ENCODE measurements at places on chromosomes 2 and 18. TPM values are rescaled to one million over a fixed set of nuclear protein-coding genes. Genes with fewer than 3 reads are reported as not detected.

ACKR3 gene
- 5.5 TPM for polyA plus RNA-seq

CYTIP gene
- polyA plus RNA-seq: 144 TPM

SSB gene
- 153 TPM for polyA plus RNA-seq

SLC38A11 gene
- polyA plus RNA-seq: not detected

BOD1L2 gene
- polyA plus RNA-seq: not detected

MSH2 gene
- 25.4 TPM for polyA plus RNA-seq

HOXD13 gene
- not detected for polyA plus RNA-seq

- no peak overlapping the region for H3K4me3 ChIP-seq
- H3K27me3 ChIP-seq: no peaks in the 10 kb centered on the region
- no peak for DNase-seq
- H3K4me1 ChIP-seq: no peaks in the 10 kb centered on the region
These were observed 45.1 kb downstream of the HDAC4 start for GRCh38 chr2:239355724-239356123.

DNA sequence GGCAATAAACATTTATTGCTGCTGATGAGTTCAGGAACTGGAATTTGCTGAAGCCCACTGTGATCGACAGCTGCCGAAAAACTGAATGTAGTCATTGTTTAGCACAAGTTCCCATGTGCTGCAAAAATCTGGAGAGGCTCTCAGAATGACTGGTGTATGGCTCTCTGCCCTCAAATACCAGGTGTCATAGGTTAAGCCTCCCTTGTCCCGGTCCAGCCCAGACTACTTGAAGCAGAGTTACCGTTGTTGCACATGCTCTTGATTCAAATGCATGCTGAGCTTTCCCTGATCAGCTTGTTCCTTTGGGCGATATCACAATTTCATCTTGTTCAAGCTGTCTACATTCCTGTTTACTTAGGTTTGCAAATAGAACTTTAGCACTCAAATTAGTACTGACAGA is 625.2 kb downstream of the CPS1 start:
- no peak overlapping the region for H3K4me3 ChIP-seq
- no peaks in the 10 kb centered on the region for H3K4me1 ChIP-seq
- H3K27me3 ChIP-seq: no peaks in the 10 kb centered on the region
- no peak for DNase-seq
- no peaks in the 10 kb centered on the region for H3K36me3 ChIP-seq

DNA sequence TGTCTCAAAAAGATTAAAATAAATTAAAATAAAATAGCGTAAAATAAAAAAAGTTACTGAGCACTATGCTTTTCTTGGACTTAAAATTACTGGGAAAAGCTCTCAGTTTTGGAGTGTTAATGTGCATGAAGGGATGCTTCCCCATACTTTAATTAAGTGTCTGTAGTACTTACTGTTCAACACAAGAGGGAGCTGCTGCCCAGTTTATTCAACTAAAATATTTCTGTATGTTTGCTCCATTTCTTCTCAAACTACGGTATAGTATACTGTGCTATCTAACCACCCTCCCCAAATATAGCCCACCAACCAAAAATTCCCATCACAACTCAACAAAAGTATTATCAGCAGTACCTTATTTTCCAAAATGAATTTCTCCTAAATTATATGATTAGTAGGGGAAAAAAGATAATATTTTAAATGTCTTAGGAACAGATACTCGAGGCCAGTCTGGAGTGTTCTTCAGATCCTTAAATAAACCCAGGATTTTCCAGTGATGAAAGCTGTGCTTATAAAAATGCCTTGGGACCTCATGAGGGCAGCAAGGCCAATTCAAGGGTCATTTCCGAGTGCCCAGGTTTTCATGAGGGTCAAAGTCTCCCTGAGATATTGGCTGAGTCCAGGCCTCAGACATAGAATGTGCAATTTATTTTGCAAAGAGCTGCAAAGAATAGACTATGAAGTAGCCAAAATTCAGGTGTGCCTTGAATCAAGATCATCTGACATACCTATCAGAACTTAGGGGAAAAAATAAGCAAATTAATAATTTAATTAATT is 64.1 kb downstream of the CHRNA1 start:
- H3K4me3 ChIP-seq: no peak overlapping the region
- no peaks in the 10 kb centered on the region for H3K27me3 ChIP-seq
- peak; percentile 41 for DNase-seq
- H3K4me1 ChIP-seq: no peaks in the 10 kb centered on the region
- H3K36me3 ChIP-seq: no peaks in the 10 kb centered on the region

GRCh38 chr2:172181840-172182239 is 79.1 kb upstream of the DLX2 start:
- H3K4me1 ChIP-seq: peaks cover 20% of the 10 kb centered on the region
- no peak overlapping the region for H3K27ac ChIP-seq

DNA sequence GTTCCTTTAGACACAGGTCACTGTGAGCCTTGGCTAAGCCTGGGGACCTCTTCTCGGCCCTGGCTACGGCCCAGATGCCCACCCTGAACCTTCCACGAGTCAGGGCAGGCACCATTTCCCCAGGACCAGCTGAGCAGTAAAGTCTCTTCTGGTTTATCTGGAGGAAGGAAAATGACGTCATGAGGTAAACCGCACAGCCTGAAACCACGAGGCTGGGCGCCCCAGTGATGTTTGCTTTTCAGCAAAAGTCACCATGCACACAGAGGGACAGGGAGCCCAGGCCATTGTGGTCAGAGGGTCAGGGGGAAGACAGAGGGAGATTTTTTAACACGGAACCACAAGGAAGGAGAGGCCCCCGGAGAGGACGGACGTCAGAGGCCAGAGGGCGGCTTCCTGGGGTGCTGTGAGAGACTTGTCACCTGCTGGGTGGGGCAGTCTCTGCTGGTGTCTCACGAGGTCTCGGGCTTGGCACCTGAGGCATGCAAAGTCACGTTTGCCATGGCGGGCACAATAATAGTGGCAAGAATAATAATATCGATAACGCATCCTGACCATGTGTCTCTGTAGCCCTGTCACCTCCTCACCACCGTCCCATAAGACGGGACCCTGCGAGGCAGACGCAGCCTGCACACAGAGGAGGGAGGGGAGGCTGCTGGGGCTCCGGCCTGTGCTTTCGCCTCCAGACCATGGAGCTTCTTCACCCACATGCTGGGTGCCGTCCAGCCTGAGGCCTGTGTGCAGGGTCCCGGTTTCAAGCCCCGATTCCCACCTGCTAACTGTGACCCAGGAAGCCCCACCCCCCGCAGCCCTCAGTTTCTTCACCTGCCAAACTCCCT is 33.2 kb upstream of the FOSL2 start:
- peak overlapping the region; percentile 67 for H3K27ac ChIP-seq
- no peaks in the 10 kb centered on the region for H3K36me3 ChIP-seq
- peaks cover 67% of the 10 kb centered on the region for H3K4me1 ChIP-seq
- DNase-seq: peak; percentile 81

DNA sequence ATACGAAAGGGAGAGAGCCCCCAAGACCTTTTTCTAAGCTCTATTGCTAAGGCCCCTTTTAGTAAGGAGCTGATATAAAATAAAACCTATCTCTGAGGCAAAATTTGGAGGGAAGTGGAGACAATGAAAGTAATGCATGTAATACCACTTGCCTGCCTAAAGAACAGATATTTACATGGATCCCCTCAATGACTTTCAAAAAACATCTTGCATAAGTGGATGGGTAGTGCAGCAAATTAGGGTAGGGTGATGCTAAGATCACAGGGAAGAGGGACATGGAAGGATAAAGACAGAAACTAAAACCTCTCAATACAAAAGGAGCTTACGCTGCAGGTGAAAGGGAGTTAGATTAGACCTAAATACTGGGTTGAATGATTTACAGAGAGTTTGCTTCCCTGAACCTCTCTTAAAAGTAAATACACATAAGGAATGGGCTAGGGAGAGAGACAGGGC is 1.1 kb downstream of the ZNF513 start:
- peak overlapping the region; percentile 83 for H3K27ac ChIP-seq
- peaks cover 20% of the 10 kb centered on the region for H3K4me1 ChIP-seq

GRCh38 chr18:26503382-26503781 is 45.0 kb downstream of the KCTD1 start:
- no peak for DNase-seq
- H3K4me1 ChIP-seq: no peaks in the 10 kb centered on the region
- H3K36me3 ChIP-seq: no peaks in the 10 kb centered on the region
- no peak overlapping the region for H3K4me3 ChIP-seq
- no peaks in the 10 kb centered on the region for H3K27me3 ChIP-seq
- H3K27ac ChIP-seq: no peak overlapping the region

GRCh38 chr2:200839513-200839912 is 24.9 kb downstream of the CLK1 start:
- no peak overlapping the region for H3K4me3 ChIP-seq
- no peak for DNase-seq
- H3K36me3 ChIP-seq: no peaks in the 10 kb centered on the region
- no peaks in the 10 kb centered on the region for H3K27me3 ChIP-seq
- H3K4me1 ChIP-seq: no peaks in the 10 kb centered on the region

GRCh38 chr2:231887756-231888155 is 38.4 kb downstream of the NPPC start:
- no peaks in the 10 kb centered on the region for H3K4me1 ChIP-seq
- no peak overlapping the region for H3K27ac ChIP-seq
- no peaks in the 10 kb centered on the region for H3K36me3 ChIP-seq

DNA sequence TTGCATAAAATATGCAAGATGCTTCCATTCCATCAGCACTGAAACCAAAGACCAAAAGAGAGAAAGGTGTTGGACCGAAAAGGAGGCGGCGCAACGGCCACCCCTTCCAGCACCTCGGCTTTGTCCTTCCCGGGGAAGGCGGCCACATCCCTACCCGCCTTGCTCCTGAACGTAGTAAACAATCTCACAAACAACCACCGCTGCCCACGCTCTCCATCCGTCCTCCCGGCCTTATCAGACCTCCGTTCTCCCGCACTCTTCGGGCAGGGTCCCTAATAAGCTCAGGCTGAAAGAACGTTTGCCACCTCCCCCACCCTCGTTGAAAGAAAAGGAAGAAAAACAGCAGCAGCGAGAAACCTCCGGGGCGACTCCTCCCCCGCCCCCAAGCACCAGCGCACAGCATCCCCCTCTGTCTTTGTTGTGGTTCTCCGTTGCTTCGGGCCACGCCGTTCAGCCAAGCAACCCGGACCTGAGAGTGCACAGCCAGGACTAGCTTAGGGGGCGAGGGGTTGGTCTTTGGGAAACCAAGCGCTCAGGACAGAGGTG is 4.4 kb downstream of the EVX2 start:
- DNase-seq: no peak
- peaks cover 87% of the 10 kb centered on the region for H3K27me3 ChIP-seq
- H3K4me3 ChIP-seq: no peak overlapping the region
- H3K36me3 ChIP-seq: no peaks in the 10 kb centered on the region
- H3K27ac ChIP-seq: no peak overlapping the region

DNA sequence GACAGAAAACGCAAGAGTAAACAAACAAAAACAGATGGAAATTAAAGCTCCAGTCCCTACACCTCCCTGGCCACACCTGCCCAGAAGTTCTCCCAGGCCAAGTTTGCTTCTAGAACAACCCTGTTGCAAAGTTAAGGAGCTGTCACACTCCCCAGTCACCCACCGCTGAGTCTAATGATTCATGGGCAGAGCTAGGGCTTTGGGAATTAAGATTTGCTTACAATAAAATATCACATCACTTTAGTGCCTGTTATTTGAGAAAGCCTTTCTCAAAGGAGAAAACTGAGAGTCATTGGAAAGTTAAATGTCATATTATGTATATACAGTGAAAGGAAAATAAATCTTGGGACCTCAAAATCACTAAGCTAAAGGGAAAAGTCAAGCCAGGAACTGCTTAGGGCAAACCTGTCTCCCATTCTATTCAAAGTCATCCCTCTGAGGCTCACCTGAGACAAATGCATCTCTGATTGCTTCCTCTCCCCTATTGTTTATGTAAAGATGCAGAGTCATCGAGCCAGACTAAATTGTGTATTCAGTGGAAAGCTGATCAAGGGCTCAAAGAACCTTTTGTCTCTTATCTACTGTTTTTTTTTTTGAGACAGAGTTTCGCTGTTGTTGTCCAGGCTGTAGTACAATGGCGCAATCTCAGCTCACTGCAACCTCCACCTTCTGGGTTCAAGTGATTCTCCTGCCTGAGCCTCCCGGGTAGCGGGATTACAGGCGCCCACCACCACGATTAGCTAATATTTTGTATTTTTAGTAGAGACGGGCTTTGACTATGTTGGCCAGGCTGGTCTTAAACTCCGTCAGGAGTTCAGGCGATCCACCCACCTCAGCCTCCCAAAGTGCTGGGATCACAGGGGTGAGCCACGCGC is 2.8 kb downstream of the CRYGB start:
- H3K4me3 ChIP-seq: no peak overlapping the region
- H3K27me3 ChIP-seq: no peaks in the 10 kb centered on the region

DNA sequence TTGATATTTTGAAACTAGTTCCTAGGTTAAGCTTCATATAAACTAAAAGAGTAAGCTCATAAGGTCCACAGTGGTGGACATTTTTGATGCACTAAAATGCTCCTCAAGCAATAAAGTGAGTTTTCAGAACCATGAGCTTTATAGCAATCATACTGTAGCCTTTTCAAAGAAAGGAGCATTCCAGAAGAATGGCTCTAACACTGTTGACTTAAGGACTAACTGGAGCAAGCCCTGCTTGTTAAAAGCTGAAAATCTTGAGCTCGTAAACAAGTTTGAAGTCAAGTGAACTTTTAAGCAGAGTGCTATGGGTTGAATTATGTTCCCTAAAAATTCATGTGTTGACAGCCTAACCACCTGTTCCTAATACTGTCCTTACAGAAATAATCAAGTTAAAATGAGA is 38.0 kb downstream of the KYNU start:
- no peaks in the 10 kb centered on the region for H3K4me1 ChIP-seq
- no peaks in the 10 kb centered on the region for H3K27me3 ChIP-seq
- H3K36me3 ChIP-seq: no peaks in the 10 kb centered on the region
- no peak overlapping the region for H3K4me3 ChIP-seq
- DNase-seq: no peak

Measured in CD8-positive, alpha-beta memory T cell (primary cell).